ENCODE measurements at places on chromosomes 12 and 14.

GRCh38 chr14:93002851-93003298 lies 79.9 kb downstream of the CHGA start:
- no peak for DNase-seq

- DNase-seq: no peak
Measured at GRCh38 chr12:64229796-64230195, 7.7 kb upstream of the KICS2 start.

GRCh38 chr12:1758887-1759286 lies 61.5 kb upstream of the LRTM2 start:
- DNase-seq: no peak

DNA sequence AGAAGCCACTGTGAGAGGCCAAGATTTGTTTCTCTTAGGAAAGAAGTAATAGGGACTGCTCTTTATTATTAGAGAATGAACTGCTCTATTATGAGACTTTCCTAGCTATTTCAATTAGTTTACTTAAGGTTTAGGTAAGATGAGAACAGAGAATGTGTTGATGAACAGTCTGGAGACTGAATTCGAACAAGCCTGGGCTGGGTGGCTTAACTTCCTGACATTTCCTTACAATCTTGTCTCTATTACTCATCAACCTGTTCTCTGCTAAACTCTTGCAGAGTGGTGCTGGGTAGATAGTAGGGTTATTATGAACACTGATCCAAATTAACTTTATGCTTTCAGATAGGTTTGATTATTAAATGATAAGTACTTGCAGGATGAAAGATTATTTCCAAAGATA lies 31.2 kb downstream of the SLC15A5 start:
- no peak for DNase-seq

DNA sequence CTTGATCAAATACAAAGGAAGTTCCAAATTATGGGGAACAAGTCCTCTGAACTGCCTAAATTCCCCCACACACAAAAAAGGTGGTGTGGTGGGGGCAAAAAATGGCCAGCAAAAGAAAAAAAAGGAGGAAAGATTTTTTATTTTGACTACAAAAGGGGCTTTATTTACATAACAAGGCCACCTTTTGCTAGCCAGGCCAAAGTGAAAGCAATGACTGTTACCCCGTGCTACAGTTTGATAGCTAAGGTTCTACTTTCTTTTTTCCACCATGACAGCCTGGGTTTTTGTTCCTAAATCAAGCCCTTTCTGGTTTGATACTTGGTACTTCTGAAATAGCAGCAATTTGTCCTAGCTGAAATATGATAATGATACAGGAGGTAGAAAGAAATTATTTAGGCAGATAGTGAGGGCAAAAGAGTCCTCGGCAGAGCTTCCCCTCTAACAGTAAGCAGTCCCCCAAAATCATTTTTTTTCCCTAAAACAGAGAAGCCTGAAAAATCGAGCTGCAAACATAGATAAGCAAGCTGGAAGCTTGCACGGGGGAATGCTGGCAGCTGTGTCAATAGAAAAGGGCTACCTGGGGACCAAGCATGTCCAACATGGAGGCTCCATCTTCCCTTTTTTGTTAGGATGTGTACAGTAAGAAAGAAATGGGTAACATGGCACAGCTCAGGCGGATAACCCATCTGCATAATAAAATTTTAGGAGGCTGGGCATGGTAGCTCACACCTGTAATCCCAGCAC lies 8.9 kb upstream of the B4GALNT1 start:
- DNase-seq: no peak

- DNase-seq: no peak
Measured at GRCh38 chr14:70515811-70516210, 19.0 kb downstream of the ADAM20 start.

- DNase-seq: no peak
Measured at GRCh38 chr12:72207486-72208409, 64.4 kb upstream of the TRHDE start.

- peak; percentile 46 for DNase-seq
Measured at GRCh38 chr14:93103392-93104080, 12.2 kb downstream of the ITPK1 start.

DNA sequence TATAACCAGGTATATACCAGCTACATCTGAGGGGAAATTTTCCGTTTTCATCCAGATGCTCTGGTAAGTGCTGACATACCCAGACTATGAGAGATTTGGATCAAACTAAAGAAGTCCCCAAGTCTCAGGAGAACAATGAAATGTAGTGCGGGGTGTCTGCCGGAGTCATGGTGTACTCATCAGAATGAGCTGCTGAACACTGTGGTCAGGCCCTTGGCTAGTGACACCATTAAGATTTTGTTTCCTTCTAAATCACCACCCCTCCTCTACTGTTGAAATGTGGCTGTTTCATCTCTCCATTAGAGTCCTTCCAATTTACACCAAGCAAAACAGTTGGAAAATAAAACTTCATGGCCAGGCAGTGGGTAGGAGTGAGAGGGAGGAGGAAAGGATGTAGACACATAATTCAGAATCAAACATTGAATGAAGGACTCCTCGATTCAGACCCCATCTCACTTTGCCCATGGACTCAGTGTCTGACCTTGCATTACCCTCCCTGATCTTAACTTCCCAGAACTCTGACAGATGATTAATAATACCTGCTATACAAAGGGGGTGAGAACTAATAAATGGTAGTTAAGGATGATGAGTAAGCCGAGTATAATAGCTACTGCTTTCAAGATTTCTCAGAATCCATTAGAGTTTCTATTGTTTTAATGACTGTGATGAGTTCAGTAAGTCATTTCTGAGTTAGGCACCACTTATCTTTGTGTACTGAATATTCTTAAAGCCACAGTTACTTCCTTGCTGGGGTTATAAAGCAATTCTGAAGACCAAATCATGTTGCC lies 127.4 kb downstream of the CRADD start:
- DNase-seq: no peak

Data from activated T-cell treated with anti-CD3 and anti-CD28 coated beads for 24 hours (primary cell).